ENCODE measurements at places on chromosomes 7 and 10.

DNA sequence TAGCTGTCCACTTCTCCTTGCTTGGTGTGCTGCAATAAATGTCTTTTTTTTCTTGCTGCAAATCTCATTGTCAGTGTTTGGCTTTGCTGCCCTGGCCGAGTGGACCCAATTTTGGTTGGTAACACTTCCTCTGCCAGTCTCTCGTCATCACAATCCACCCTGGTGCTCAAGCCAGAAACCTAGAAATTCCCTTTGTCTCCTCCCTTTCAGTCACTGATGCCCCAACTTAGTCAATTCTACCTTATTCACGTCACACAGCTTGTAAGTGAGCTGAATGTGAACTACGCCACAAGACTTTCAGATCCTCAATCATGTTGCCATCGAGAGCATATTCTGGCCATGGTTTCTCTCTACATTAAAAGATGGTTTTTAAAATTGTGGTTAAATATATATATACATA lies 13.0 kb upstream of the FRA10AC1 start:
- ATAC-seq, result no peak

DNA sequence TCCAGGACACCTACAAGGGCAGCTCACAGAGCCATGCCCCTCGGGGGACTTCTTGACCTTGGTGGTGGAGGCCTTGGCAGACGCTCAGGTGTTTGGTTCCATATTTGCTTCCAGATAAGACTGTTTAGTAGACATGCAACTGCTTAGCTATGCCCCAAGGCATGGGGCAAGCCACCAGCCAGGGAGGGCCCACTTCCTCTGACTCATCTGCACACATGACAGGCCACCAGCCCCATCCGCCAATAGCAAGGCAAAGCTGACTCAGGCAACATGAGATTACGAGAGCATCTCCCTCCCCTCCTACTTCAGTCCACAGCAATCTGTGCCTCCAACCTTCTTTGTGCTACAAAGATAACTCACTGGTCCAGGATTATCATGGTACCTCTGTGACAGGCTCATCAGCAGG lies 54.9 kb downstream of the KCNMA1 start:
- ATAC-seq, result no peak

DNA sequence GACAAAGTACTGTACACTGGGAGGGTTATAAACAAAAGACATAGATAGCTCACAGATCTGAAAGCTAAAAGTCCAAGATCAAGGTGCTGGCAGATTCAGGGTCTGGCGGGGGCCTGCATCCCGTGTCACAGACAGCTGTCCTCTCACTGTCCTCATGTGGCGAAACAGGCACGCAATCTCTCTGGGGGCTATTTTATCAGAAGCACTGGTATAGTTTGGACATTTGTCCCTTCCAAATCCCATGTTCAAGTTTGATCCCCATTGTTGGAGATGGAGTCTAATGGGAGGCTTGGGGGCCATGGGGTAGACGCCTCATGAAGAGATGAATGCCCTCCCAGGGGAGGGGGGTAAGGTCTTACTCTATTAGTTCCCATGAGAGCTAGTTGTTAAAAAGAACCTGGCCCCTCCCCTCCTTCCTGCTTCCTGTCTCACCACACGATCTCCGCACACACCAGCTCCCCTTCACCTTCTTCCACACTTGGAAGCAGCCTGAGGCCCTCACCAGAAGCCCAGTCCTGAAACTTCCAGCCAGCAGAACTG lies 72.5 kb upstream of the UCN3 start:
- ATAC-seq, result no peak

GRCh38 chr7:105521027-105521716 lies 899 bp downstream of the PUS7 start:
- ATAC-seq, result peak; percentile 33

DNA sequence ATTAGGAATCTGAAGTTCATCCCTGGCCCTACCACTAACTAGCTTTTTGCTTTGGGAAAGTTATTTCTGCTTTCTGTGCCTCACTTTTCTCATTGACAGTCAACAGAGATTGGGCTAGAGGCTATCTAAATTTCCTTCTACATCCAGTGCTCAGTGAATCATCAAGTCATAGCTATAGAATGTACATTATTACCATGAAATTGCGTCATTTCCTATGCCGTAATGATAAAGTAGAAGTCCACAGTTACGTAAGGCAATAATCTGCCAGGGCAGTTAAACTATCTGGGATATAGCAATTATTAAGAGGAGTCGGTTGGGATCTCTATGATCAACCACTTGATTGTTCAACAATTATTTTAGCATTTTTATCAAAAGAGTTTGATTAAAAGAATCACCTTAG lies 64.4 kb downstream of the ITGB8 start:
- ATAC-seq, result no peak

DNA sequence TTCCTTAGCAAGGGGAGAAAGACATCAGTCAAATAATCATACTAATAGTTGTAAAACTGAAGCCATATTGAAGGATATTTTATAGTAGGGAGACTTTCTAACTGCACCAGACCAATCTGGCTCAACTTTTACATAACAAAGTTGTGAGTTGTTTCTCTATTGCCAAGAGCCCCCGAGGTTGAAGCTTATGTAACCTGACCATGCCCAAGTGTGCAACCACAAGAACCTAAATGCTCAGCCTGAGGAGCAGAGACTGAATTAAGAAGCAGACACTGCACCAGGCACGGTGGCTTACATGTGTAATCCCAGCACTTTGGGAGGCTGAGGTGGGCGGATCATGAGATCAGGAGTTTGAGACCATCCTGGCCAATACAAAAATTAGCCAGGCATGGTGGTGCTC lies 77.3 kb upstream of the ARMC3 start:
- ATAC-seq, result no peak

DNA sequence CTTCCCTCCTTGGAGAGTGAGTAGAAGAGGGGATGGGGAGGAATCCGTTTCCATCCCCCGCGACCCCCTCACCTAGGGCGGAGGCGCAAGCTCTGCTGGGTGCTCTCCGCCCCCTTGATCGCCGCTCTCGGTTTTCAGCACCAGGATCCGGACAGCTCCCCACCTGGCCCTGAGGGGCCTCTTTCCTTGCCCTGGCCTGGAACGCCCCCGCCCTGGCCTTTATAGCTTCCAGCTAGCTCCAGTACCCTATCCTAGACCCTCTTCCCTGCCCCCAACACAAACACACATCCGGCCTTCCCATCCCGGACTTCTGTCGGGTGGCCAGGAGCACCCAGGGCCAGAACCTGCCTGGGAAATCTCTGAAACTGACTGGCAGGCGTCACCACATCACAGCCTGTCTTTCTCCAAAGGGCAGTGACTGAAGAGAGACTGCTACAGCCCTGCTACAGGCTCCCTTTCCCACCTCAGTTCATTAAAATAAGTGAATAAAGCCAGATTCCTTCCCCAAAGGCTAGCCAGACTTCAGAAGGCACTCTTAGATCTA lies 72.3 kb upstream of the LEP start:
- no peak for ATAC-seq

DNA sequence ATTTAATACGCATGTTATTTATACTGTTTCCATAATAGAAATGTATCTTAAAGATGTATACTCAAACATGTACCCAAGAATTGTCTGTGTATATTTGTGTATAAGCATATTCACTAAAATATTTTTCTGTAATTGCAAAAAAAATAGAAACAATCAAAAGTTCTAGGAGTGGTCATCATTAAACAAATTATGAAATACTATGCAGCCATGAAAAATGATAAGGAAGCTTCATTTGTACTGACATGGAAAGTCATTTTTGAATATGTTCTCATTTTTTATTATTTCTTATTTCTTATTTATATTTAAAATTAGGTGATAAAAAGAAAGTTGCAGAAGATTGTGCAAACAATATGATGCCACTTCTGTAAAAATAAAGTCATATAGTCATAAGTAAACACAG lies 400.0 kb upstream of the AUTS2 start:
- ATAC-seq, result no peak

GRCh38 chr10:32159264-32159663 lies 103.0 kb upstream of the KIF5B start:
- ATAC-seq, result no peak

GRCh38 chr7:158802535-158803366 lies 26.6 kb downstream of the ESYT2 start:
- peak; percentile 41 for ATAC-seq

All from gastroesophageal sphincter (tissue), 4 donors.